ENCODE measurements at places on chromosomes 2 and 18.

GRCh38 chr2:176830362-176830761 lies 382.2 kb upstream of the HNRNPA3 start:
- no peak for DNase-seq

DNA sequence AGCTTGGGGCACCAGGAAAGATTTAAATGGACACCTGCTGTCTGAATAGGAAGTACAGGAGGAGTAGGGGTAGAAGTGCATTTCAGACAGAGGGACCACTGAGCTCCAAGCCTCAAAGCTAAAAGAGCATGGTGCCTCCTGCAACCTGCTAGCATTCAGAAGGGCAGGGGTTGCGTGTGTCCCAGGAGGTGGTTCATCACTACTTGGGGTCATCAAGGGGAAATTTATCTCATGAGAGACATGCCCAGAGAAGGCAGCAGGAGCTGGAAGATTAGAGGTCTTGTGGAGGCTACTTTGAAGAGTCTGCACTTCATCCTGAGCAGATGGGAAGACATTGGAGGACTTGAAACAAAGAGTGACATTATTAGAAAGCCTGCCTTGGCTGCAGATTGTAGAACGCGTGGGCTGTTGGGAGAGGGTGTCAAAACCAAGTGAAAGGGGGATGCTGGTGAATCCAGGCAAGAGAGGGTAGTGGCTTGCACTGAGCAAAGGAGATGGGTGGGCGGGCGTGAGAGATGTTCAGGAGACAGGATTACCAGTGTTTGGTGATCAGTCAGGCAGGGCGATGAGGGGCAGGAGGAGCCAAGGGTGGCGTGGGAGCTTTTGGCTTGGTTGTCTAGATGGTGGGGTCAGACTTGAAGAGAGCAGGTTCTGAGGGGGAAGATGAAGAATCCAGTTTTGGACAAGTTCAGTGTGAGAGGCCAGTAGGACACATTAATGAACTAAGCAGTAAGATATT lies 154.0 kb downstream of the DYSF start:
- no peak for DNase-seq

DNA sequence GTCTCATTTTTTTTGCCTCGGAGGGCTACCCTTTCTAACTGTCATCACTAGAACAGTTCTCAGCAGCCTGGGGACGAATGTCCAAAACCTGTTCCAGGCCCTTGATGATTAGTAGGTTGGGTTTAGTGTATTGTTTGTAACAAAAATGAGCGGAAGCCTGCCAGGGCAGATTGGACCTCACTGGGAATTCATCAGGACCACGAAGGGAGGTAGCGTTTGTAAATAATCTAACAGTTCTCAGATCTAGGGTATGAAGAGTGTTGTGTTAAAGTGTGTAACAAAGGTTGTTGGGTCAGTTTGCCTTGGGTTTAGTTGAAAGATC lies 799 bp downstream of the CEP68 start:
- no peak for DNase-seq

- DNase-seq, result no peak
Observed at GRCh38 chr2:217954051-217954450, 48.7 kb downstream of the TNS1 start.

- no peak for DNase-seq
Observed at GRCh38 chr2:166270376-166270775, 105.4 kb downstream of the SCN9A start.

GRCh38 chr2:155404433-155405002 lies 706.0 kb downstream of the KCNJ3 start:
- DNase-seq, result peak; percentile 2

GRCh38 chr2:193583638-193584400 lies 1389.1 kb upstream of the TMEFF2 start:
- DNase-seq, result peak; percentile 32

DNA sequence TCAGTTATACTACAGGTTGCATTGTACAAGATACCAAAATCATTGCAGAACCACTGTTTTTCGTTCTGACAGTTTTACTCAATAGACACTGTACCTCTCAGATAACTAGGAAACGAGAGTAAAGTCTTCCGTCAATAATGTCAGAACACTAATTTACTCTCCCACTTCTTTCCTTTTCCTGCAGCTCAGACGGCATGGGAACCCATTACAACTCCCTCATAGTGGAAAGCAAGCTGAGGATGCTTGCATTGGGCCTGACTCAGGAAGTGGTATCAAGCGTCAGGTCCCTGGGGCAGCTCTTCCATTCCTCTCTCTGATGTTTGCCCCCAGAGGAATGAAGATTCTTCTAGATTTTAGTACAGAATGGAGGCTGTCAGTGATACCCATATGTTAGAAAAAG lies 23.9 kb upstream of the FHL2 start:
- DNase-seq, result no peak

DNA sequence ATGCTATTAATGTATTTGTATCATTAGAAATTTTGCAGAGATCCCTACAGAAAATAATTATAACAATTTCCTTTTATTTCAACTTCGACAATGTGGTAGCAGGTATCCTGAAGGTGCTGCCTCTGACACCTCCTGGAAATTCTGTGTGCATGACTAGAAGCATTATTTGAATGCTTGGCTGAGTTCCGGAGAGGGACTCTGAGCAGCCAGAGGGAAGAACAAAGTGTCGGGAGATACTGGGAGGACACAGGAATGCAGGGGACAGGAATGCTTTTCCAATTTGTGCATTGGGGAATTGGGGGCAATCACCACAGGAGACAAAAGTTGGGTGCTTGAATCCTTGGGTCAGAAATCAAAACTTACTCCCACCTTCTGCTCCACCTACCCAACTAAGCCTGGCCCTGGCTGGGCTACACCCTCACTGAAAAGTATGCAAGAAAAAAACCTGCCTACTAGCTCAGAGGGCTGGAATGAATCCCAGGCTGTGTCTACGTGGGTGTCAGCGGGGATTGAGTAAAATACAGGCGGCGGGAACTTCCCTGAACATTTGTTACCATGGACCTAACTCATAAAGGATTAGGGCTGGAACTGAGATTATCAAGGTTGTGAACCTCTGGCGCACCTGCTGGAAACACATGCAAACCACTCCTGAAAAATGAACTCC lies 299.3 kb downstream of the SOX11 start:
- DNase-seq, result no peak

- no peak for DNase-seq
Observed at GRCh38 chr2:100990166-100990565, 11.9 kb upstream of the RPL31 start.

- DNase-seq, result no peak
Observed at GRCh38 chr2:158315000-158315399, 141.6 kb downstream of the CCDC148 start.

DNA sequence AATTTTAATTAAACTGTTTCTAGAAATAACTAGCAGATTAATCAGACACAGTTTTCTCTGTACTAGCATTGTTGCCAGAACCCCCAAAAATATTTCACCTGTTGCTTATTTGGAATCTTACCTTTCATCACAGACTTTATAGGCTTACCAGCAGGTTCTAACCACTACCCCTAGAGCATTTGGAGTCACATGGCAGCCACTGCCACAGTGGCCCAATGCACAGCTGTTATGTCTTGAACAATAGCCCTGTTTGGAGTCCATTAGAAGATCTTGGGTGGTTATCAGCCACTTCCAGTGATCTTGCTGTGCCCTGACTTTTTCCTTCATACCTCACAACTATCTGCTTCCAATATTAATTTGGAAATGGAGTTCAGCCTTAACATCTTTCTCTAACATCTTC lies 186.2 kb upstream of the TANK start:
- DNase-seq, result no peak

- no peak for DNase-seq
Observed at GRCh38 chr2:208927867-208928266, 496.0 kb upstream of the MAP2 start.

GRCh38 chr2:29129586-29130281 lies 14.5 kb downstream of the CLIP4 start:
- no peak for DNase-seq

- no peak for DNase-seq
Observed at GRCh38 chr2:238053191-238053776, 7.5 kb upstream of the SCLY start.

DNA sequence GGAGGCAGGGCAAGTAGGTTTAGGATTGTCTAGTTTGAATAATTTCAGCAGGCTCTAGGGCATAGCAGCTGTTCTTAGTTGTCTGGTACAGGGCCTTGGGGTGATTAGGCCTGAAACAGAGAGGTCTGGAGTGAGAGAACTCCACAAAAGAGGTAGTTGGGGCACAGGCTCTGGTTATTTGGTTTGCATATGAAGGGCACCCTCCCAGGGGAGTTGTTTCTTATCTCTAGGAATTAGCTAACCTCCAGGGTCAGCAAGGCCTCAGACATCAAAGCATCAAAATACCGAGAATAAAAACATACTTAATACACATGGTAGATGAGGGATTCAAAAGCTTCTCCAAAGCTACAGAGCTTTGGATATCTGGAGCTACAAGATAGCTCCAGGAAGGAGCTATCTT lies 38.3 kb upstream of the SLC14A2 start:
- DNase-seq, result no peak

- no peak for DNase-seq
Observed at GRCh38 chr2:237296756-237297155, 117.2 kb downstream of the COL6A3 start.

GRCh38 chr2:165745916-165746315 lies 48.1 kb downstream of the GALNT3 start:
- DNase-seq, result no peak

DNA sequence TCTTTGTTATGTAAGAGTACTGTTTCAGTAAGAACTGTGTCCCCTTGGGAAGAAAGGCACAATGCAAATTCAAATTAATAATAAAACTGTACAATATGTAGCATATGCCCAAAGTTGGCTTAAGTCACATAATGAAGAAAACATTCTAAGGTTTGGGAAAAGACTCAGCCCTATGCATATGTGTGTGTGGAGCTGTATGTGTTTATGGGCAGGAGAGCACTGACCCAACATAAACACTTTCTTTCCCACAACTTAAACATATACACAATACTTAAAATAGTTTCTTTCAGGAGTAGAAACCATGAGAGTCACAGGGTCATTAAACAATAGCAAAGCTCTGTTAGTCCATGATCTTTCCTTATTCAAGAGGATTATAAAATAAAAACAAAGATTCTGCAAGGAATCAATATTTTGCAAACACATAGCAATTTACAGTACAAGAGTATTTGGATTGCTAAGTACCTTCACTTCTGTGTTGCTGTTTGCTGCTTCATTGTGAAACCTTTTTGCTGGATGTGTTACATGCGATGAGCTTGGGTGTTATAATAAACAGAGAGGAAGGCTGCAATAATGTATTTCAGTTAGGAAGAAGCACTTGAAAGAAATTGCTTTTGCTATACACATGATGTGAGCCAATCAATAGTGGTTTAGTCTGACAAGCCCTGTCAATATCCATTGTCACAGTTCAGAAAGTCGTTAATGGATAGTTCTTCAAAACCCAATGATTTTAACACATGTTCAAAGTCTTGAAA lies 347.3 kb downstream of the ARHGAP15 start:
- no peak for DNase-seq

- no peak for DNase-seq
Observed at GRCh38 chr2:52107124-52107523, 1075.2 kb upstream of the NRXN1 start.

DNA sequence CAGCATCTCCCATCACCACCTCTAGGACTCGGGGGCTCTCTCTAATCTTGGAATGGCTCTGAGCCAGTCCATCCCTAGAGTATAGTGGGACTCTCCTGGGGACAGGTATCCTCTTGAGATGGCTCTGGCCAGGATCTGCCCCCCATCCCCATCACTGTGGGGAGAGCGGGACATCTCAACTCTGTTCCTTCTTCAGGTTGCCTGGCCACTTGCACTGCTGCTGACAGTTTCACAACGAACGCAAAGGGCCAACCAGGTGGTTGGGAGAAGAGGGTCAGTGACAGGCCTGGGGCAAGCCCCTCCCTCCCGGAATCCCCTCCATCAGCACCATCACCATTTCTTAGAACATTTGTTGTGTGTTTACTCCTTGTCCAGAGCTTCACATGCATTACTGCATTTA lies 62.6 kb downstream of the CIB4 start:
- DNase-seq, result no peak

Measured in HCT116 (cell line).